ENCODE measurements at places on chromosomes 2 and 18.

GRCh38 chr2:15145919-15146318 is 415.2 kb downstream of the NBAS start:
- no peak for DNase-seq

DNA sequence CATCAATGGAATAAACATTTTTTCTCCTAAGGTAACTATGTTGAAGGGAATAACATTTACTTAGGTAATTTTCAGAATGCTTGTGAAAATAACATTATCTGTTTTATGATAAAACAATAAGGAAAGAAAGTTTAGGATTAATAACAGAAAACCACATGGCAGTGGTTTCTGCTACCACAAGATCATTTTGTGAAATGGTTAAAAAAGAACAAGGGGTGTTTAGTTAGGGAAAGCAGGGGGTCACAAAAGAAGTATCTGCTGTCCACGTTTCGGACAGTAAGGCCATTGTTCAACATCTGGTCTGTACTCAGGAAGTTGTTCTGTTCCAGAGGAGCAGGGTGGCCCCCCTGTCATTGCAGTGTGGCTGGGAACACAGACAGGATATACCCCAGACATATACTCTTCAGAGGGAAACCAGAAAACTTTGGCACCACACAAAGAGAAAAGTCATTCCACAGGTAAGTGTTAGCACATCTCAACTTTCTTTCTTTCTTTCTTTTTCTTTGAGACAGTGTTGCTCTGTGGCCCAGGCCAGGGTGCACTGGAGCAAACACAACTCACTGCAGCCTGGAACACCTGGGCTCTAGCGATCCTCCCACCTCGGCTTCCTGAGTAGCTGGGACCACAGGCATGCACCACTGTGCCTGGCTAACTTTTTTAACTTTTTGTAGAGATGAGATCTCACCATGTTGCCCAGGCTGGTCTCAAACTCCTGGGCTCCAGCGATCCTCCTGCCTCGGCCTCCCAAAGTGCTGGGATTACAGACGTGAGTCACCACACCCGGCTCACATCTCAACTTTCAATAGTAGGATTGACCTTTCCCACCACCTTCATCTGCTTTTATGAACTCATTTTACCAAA is 14.8 kb upstream of the ARL5A start:
- no peak for DNase-seq

DNA sequence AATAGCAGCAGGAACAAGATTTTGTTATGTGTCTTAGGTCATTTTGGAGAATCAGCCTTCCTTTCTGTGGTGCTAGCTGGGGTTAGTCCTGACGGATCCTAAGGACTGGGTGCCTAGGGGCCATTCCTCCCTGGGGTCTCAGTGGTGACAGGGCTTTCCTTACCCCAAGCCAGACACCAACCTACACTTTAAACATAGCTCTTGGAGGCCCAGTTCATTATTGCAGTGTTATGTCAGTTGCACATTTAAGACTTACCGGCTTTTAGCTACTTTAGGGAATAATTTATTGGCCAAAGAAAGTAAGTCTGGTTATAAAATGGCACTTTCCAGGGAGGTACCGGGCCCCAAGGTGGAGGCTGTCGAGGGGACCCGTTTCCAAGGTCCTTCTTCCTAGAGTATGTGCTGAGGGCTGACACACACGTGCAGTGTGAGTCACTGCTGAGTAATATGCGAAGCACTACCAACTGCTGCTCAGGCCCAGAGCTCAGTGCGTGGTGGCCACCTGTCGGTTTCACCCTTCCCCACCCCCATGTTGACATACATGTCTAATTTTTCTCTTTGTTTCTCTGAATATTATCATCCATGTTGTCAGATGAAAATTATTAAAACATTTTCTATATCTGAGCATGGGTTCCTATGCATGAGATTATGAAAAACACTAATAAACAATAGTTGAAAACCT is 37.0 kb upstream of the GRHL1 start:
- peak; percentile 75 for DNase-seq

- DNase-seq: no peak
Observed at GRCh38 chr2:43276962-43277391, 50.6 kb upstream of the ZFP36L2 start.

GRCh38 chr2:181241797-181242196 is 215.4 kb upstream of the ITGA4 start:
- DNase-seq: no peak

Data from fibroblast of skin of right quadriceps (primary cell).